ENCODE measurements at places on chromosomes 7 and 10. TPM values are rescaled to one million over a fixed set of nuclear protein-coding genes. Genes with fewer than 3 reads are reported as not detected.

- DNase-seq: no peak
Observed at GRCh38 chr7:34776748-34777358, 118.8 kb downstream of the NPSR1 start.

ATRNL1 gene
- total RNA-seq: 20.2 TPM

DNA sequence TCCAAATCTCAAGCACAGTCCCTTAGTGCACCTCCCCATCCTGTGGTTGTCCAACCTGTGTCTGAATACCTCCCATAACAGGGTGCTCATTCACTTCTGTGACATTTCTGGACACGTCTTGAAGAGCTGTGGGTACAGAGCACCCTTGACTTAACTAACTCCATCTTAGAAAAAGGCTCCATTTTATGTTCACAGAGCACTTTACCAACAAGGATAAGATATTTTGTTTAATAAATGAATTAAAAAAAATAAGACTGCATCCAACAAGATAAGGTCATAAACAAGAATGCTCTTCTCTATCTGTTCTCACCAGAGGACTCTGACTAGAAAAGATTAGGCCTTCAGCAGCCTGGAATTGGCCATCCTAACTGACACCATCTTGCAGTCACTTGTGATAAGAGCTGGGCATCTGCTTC is 335.2 kb upstream of the ZNF32 start:
- no peak for DNase-seq

NPC1L1 gene
- total RNA-seq: not detected

All from osteocyte (in vitro differentiated cells).